GM04503 (cell line): ENCODE measurements at places on chromosomes 11 and 22.

- DNase-seq: no peak
Measured at GRCh38 chr11:5887661-5888060, 5.3 kb upstream of the OR52E5 start.

DNA sequence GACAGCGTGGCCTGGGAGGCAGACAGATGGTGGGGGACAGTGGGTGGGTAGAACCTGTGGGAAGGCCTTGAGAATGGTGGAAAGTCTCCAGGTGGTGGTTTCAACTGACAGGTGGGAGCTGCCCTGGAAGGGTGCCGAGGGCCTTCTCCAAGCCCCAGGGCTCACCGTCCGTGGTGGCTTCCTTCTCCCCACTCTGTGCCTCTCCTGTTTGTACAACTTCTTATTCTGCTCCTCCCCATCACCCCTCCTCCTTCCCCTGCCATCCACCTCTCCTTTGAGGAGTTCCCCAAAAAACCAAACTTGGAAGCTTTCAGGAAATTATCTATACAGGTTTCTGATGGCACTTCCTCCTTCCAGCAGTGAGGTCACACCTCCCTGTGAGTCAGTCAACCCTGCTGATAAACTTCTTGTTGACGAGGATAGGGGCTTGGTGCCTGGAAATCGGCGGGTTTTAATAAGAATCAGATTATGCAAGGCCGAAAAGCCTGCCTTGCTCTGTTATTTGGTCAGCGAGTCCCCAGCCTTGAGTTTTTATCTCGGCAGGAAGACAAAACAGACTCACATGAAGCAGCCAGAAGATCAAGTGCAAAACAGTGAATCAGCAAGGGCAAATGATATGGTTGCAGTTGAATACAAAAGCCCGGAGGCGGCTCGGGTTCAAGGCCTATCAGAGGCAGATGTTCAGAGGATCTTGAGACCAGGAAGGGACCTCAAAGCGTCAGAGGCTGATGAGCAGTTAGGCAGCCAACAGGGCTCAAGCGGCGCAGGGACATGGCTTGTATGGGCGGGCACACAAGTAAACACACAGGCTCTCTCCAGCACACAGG, 9.5 kb upstream of the ST3GAL4 start:
- no peak for DNase-seq

DNA sequence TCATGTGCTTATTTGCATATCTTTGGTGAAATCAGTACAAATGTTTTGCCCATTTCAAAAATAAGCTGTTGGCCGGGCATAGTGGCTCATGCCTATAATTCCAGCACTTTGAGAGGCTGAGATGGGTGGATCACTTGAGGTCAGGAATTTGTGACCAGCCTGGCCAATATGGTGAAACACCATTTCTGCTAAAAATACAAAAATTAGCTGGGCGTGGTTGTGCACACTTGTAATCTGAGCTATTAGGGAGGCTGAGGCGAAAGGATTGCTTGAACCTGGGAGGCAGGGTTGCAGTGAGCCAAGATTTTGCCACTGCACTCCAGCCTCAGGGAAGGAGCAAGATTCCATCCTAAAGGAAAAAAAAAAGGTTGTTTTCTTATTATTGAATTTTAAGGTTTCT, 136.0 kb downstream of the SWAP70 start:
- DNase-seq: no peak

DNA sequence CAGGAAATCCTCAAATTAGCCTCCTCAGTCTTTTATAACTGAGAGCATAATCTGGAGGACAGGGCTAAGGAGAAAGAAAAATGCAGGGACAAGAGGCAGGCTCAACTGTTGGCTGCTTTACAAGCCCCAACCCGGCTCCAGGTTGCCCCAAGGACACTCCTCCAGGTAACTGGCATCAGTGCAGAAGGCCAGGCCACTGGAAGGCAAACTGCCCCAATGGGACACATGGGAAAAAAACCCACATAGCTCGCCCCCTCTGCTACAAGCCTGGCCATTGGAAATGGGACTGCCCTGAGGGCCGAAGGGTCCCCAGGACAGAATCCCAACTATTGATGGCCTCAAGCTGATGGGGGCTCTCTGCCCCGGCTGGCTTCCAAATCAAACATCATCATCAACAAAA, 17.9 kb upstream of the FBLN1 start:
- DNase-seq: no peak

- DNase-seq: no peak
Measured at GRCh38 chr11:76944225-76944624, 83.5 kb downstream of the ACER3 start.

DNA sequence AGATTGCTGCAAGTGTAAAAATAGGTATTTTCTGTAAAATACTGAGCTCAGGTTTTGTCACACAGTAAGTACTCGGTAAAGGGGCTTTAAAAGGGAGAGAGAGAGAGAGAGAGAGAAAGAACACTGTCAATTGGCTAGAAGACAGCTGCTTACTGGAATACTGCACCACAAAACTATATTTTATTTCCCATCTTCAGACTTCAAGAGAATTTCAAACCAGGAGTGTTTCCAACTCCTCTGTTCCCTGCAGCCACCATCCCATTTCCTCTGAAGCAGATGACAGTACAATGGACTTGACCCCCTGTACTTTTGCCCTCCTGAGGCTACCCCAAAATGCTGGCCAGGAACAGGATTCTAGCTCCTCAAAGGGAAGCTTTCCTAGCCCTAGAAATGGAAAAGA, 89.7 kb downstream of the RELT start:
- DNase-seq: no peak

DNA sequence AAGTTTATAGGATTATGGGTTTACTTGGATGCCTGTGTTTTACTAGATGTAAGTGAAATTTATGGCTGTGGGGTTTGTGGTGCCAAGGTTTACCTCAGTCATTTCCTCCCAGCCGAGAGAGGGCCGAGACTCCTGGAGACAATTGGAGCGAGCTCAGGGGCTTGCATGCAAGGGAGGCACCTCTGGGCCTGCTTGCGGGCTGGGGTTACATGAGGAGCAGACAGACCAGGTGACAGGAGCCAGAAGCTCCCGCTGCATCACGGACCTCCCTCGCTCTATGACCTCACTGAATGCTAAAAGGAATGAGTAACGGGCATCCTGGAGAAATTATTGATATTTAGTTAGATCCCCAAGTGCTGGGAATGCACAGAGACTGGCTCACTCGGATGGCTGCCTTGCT, 275.2 kb upstream of the KIRREL3 start:
- no peak for DNase-seq

GRCh38 chr11:26137651-26138050, 194.3 kb upstream of the ANO3 start:
- no peak for DNase-seq

- no peak for DNase-seq
Measured at GRCh38 chr11:86574493-86575207, 97.8 kb downstream of the ME3 start.

DNA sequence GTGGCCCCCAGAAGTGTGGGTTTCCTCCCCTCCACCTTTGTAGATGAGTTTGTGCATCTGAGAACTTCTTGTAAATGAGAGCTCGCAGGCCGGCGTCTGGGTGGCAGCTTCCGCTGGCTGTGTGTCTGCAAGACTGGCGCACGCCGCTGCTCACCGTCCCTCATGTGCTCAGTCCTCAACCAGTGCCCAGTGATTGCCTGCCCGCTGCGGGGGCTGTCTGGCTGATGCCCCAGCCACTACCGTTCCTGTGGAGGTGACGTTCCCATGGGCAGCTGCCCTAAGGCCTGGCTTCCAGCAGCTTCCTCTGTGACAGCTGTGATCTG, 8.8 kb downstream of the TBX1 start:
- DNase-seq: no peak

- DNase-seq: no peak
Measured at GRCh38 chr11:115581871-115582639, 77.8 kb upstream of the CADM1 start.

DNA sequence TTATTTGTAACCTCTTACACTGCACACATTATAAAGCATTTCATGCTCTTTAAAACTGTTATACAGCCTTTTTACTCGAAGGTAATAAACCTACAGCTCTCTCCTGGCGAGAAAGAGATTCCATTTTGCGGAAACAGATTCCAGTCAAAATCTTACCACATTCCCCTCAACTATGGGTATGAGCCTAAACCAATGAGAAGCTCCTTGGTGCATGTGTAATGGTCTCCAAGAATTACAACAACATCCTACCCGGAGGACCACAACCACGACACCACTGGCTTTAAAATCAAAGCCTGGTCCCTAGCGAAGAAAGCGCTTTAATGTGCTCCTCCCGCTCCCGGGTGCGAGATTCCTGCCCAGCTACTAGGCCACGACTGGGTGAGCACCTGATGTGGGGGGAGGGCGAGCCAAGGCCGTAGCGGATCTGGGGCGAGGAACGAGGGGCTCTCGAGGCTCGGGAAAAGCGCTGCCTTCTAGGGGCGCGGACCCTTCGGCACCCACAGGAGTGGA, 821 bp downstream of the CELF1 start:
- DNase-seq: no peak

GRCh38 chr11:10909141-10909883, 51.5 kb upstream of the ZBED5 start:
- DNase-seq: no peak

DNA sequence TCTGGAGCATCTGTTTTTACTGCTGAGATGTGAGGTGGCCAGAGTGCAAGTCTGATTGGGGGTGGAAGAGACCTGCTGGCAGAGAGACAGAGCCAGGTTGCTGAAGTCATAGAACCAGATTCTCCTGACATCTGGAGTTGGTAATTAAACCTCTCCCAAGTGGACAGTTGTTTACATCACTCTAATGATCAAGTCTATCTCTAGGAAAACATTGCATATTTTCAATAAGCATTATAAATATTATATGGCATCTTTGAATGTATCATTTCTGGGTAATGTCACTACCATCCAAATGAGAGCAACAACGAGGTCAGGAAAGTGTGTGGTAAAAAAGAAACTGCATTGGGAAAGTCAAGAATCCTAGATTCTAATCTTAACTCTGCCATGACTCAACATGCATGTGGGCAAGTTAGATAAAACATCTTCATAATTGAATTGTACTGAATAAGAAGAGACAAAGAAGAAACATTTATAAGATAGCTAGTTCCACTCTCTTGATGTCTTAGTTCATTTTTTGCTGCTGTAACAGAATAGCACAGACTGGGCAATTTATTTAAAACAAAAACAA, 351.2 kb upstream of the API5 start:
- no peak for DNase-seq

DNA sequence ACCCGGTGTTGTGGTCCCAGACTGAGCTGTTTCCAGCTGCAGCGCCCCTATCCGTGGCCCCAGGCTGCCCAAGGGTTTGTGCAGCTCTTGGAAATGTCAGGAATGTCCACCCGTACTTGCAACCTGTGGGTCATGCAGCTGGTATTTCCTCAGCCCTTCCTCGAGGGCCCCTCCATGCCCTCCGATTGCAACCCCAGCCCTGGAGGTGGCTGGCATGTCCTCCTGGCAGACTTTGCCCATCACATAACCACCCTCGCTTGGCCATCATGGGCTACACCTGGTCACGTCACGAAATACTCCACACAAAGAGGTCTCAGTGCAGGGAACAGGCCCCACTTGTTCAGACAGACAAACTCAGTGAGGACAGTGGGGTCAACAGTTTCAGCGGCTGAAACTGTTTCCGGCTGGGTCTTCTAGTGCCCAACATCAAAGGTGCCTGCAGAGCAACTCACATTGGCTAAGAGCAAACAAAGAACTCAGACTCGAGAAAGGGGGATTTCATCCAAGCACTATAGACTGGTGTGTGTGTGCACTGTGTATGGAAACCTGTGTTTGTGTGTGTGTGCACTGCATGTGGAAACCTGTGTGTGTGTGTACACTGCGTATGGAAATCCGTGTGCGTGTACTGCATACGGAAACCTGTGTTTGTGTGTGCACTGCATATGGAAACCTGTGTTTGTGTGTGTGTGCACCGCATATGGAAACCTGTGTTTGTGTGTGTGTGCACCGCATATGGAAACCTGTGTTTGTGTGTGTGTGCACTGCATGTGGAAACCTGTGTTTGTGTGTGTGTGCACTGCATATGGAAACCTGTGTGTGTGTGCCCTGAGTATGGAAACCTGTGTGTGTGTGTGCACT, 72.8 kb upstream of the CCND1 start:
- DNase-seq: no peak

DNA sequence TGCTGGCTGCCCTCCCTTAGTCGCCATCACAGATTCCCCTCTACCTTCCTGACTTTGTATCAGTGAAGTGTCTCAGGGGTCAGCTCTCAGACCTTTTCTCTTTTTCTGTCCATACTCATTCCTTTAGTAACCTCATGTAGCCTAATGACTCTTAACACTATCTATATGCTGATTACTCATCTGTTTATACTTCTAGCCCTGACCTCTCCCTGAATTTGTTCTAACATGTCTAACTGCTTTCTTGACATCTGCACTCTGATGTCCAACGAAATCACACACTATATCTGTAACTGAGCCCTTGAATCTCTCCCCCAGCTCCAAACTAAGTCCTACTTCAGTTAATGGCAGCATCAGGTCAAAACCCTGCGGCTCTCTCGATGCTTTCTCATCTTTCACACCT, 135.8 kb upstream of the TIMP3 start:
- DNase-seq: no peak

DNA sequence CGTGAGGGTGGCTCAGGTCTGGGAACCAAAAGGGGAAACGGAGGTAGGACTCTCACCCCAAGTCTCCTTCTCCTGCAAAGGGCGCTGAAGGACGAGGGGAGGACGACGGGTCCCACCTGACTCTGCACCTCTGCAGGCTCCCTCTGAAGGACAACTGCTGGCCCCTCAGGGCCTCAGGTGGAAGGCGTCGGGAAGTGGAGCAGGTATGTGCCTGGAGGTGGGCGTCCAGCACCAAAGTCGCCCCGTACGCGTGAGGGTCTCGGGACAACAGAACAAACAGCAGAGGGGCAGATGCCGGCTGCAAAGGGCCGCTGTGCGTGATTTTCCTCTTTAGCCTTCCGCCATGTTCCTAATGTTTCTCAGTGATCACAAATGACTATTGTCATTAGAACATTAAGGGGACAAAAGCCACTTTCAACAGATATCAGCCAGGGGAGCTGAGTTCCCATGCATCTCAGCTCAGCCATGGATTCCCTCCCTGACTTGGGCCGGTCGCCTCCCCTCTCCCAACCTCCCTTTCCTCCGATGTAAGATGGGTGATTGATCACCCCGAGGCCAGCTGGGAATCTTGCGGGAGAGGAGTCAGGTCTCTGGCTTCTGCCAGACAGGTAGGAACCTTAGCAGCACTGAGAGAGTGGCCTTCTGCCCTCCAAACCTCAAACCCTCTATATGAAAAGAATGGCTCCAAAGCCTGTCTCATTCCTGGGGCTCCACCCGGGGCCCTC, 836 bp downstream of the SLC16A8 start:
- no peak for DNase-seq

GRCh38 chr11:43959321-43959995, 17.0 kb downstream of the C11orf96 start:
- no peak for DNase-seq

GRCh38 chr11:124896821-124897391, 759 bp downstream of the ROBO4 start:
- DNase-seq: no peak

DNA sequence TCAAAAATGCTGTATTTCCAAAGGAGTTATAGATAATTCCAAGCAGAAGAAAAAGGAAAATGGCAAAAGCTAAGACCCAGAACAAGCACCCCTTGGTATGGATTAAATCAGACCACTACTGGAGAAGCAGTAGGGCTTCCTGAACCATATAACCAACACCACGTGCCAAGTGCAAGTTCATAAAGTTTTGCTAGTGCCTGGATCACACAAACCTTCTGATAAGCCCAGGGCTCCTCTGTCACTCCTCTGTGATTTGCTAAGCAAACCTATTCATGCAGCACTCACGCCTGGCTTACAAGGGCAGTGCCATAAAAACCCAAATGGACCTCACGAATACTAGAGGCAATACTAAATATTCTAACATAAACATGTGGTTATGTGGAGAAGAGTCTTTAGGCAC, 13.3 kb downstream of the LARGE1 start:
- no peak for DNase-seq

- no peak for DNase-seq
Measured at GRCh38 chr11:118353084-118353710, 6.2 kb upstream of the UBE4A start.
